Aorta (tissue), 5 donors: ENCODE measurements at places on chromosomes 7 and 10.

GRCh38 chr7:29495653-29496052, 68.0 kb upstream of the PRR15 start:
- no peak for DNase-seq

- no peak for DNase-seq
These were observed 28.8 kb upstream of the HECTD2 start for GRCh38 chr10:91381257-91381891.

GRCh38 chr7:17786314-17786852, 153.9 kb downstream of the SNX13 start:
- no peak for DNase-seq

- DNase-seq: no peak
These were observed 24.8 kb upstream of the PLPP4 start for GRCh38 chr10:120432209-120432608.

GRCh38 chr7:23207884-23208283, 26.0 kb downstream of the NUP42 start:
- DNase-seq: no peak

GRCh38 chr10:78078539-78079330, 45.1 kb downstream of the RPS24 start:
- DNase-seq: no peak

DNA sequence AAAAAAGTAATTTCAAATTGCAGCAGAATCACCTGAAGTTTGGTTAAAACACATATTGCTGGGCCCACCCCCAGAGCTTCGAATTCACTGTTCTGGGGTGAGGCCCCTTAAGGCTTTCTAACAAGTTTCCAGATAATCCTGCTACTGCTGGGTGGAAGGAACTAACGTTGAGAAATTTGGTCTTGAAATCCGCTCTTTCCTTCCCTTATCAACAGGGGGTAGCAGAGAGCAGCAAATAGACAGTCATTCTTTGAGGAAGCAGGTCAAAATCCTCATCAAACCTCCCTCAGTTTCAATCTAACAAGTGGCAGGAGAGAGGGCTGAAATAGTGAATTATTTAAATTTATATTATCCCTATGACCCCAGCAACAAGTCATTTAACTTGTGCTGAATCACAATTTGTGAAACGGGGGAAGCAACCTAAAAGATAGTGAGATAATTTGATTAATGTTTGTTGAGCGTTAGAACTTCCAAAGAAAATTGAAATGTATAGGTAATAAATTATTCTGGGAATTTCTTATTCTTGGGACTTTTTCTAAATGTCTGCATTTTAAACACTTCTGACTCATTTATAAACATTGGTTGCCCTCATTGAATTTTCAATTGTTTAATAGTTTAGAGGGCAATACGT, 21.7 kb upstream of the MALSU1 start:
- no peak for DNase-seq

- peak; percentile 79 for DNase-seq
These were observed 111.5 kb downstream of the PLXNA4 start for GRCh38 chr7:132464740-132465139.

GRCh38 chr7:100087055-100087750, 1.6 kb upstream of the COPS6 start:
- no peak for DNase-seq
